ENCODE measurements at places on chromosomes 6 and 20.

- DNase-seq, result no peak
Measured at GRCh38 chr6:162147281-162147680, 580.3 kb downstream of the PRKN start.

DNA sequence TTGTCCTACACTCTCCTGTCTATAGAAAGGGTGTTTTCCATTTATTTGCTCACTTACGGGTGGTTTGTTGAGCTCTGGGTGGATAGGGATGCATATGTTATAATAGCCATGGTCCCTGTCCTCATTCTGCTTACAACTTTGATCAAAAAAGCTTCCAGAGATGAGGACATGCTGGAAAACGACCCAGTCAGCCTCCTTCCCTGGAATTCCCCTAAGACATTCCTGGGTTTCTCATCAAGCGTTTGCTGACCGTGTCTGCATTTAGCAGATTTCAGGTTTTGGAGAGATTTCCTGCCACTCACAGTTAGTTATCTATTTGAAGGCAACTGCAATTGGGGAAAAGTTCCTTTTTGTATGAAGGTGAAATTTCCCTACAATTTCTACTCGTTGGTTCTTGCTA, 152.8 kb upstream of the AFDN start:
- DNase-seq, result no peak

- no peak for DNase-seq
Measured at GRCh38 chr20:24676978-24677370, 207.5 kb downstream of the SYNDIG1 start.

- no peak for DNase-seq
Measured at GRCh38 chr20:11248687-11249638, 575.2 kb upstream of the JAG1 start.

GRCh38 chr6:170163405-170164170, 127.3 kb downstream of the DLL1 start:
- DNase-seq, result no peak

DNA sequence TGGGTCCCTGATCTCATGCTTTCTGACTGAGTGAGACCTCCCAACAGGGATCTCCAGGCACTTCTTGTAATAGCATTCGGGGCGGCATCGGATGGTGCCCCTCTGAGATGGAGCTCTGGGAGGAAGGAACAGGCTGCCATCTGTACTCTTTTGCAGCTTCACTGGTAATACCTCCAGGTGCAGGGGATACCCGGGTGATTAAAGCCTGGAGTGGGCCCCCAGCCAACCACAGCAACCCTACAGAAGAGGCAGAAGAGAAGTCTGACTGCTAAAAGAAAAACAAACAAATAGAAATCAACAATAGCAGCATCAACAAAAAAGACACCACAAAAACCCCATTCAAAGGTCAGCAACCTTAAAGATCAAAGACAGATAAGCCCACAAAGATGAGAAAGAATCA, 19.1 kb upstream of the PGK2 start:
- no peak for DNase-seq

GRCh38 chr6:74311431-74311830, 615.4 kb downstream of the CD109 start:
- DNase-seq, result no peak

DNA sequence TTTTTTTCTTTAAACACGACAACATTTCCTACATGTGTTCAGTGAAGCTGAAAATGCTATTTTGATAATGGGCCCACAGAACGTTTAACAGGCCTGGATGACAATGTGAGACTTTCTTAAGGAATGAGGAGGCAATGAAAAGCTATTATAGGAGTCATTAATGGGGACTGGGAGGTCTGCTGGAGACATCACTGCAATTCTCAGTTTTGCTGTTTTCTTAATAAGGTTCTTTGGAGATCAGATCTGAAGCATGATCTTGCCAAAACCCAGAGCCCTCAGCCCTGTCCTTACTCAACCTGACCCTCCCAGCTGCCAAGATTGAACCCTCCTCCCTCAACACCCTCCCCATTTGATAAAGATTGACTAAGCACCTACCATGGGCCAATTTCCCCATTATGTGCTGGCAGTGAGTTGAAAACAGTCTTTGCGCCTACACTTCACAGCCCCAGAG, 353.1 kb downstream of the MAFB start:
- no peak for DNase-seq

DNA sequence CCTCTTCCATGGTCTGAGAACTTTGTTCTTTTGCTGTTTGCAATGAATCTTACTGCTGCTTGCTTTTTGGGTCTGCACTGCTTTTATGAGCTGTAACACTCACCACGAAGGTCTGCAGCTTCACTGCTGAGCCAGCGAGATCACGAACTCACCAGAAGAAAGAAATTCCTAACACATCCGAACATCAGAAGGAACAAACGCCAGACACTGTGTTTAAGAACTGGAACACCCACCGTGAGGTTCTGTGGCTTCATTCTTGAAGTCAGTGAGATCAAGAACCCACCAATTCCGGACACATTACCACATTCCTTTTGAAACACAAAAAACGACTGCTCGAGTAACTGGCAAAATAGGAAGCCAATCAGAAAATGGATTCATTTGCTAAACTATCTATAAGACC, 471.8 kb downstream of the TFAP2A start:
- no peak for DNase-seq
